ENCODE measurements at places on chromosomes 5 and 9.

GRCh38 chr5:143308731-143309130, 94.8 kb downstream of the NR3C1 start:
- no peak for DNase-seq

DNA sequence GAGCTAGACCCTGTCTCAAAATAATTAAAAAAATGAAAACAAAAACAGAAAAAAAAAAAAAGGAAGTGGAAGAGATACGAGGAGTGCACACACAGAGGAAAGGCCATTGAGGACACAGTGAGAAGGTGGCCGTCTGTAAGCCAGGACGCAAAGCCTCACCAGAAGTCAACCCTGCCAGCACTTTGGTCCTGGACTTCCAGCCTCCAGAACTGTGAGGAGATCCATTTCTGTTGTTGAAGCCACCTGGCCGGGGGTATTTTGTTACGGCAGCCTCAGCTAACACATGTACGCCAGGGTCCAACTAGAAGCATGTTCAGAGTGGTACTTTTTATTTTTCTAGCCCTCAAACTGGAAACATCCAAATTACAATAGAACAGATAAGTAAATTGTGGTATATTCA, 21.8 kb downstream of the SLC35D2 start:
- DNase-seq, result no peak

DNA sequence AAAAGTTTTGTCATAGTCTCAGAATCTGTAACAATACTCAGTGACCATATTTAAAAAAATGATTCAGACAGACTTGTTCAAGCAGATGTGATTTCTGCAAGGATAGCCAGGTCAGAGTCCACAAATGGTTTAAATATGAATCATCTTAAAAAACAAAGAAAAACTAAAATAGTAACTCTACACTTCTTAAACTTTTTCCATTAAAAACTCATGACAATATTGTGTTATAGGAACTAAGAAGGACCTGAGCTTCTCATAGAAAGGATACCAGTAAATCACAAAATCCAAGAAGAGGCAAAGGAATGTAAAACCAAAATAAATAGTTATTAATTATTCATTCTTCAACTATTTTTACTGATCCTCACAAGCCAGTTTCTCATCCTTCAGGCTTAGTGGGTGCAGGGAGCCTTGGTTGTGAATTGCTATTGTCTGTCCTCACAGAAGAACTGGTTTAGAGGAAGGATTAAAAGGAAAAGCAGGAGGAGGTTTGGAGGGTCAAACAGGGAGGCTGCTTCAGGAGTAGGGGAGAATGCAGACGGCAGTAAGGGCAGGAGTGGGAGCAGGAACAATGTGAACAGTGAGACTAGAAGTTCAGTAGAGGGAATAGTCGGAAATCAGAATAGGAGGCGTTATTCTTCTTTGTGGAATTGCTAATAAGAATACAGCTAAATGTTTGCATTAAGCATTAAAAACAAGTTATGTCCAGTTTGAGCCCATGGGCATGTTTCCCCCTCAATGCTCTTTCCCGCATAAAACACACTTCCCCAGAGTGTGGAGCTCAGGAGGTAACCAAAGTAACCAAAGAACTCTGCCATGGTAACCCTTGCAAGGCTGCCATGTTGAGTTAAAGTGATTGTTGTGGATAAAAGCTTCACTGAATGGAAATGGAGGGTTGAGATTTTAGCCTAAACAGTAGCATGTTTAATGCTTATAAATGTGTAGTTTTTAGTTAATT, 110.7 kb downstream of the CCDC192 start:
- DNase-seq, result no peak

DNA sequence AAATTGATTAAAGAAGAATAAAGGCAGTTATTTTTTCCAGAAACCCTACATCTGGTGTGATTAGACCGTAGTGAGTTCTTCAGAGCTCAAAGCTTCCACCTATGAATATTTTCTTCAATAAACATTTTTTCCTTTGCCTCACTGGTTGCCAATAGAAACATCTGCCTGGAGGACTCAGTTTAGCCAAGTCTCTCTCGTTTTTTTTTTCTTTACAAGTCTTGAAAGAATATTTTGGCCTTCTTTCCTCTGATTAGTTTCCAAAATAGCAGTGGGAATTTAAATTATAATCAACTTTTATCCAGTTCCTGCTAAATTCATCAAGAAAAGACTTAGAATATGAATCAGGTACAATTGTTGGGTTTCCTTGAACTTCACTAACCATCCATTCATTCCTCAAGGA, 897.5 kb downstream of the TLE1 start:
- no peak for DNase-seq

- DNase-seq, result no peak
These were observed 13.9 kb downstream of the GRXCR2 start for GRCh38 chr5:145858959-145859358.

DNA sequence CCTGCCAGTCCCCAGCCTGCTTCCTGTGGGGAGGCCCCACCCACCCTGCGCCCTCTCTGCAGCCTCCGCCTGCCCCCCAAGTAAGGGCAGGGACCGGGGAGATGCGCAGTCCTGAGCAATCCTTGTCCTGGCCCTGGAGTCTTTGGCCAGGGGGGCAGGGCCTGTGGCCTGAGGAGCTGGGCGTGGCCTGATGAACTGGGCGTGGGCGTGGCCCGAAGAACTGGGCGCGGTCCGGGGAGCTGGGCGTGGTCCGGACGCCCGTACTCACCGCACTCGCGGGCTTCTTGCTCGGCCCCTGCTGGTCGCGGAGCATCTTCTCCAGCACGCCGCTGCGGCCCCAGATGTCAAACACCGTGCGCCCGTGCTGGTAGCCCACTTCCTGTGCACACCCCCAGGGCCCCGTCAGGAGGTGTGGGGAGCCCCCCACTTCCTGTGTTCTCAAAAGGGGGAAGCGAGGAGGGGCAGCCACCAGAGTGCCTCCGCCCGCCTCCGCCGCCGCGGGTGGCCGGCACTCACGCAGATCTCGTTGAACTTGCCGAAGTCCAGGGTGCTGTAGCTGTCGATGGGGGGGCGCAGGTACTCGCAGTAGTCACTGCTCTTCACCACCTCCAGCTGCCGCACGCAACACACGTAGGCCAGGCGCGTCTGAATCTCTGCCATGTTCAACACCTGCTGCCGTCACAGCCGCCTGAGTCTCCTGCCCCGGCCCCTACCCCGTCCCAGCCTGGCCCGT, 2.7 kb upstream of the NSMF start:
- no peak for DNase-seq

DNA sequence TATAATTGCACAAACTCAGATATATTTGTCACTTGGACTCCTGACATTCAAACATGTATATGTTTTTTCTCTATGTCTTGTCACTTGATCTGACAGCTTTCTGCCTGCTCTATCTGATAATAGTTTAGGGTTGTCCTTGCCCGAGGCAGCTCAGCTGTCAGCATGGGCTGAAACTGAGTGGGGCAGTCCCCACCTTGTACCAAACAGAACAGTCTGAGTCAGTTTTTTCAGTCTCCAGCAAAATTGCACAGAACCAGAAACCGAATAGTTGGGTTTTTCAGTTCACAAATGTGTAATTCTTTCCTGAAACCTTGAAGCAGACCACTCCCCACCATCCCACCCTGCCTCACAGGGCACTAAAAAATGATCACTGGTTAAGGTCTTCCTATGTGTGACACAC, 9.5 kb upstream of the HAND1 start:
- no peak for DNase-seq

- no peak for DNase-seq
These were observed 243.6 kb downstream of the AUH start for GRCh38 chr9:91117959-91118703.

DNA sequence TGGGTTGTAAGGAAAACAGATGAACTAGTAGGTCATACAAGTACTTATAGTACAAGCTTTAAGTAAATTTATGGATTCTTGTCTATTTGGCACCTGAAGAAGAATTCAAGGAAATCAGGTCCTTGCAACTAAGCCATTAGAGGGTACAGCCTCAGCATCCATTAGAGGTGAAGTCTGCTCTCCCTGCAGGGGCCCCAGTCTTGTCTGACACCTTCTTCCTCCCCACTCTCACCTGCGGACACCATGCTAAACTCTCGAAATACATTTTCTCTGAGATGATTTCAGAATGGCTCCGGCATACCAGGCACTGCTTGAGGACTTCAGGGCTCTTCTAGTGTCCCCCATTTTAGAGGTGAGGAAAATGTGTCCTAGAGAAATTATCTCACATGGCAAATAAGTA, 137.9 kb downstream of the GNAQ start:
- no peak for DNase-seq

GRCh38 chr5:35832762-35833161, 23.9 kb upstream of the IL7R start:
- no peak for DNase-seq

DNA sequence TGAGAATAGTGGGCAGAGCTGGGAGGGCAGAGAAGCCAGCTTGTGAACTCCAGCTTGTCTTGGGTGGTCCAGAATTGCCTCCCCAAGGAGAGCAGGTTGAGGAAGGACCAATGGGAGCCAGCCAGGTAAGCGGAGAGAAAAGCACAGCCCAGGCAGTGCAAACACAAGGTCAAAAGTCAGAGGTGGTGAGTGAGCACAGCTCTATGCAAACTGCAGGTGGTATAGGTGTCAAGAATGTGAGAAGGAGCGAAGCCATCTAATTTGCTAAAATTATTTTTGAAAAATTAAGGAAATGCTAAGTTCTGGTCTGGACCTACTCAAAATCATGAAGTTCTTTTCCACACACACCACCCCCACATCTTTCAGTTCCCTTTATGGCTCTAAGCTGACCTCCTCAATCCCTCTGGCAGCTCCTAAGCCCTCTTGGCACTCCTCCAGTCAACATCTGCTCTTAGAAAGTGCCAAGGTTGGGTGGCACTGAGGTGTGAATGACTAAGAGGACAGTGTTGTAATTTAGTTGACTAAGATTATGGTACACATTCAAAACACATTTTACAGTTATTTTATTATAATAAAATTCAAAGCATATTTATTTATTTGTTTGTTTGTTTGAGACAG, 6.6 kb upstream of the OTULINL start:
- DNase-seq, result no peak

DNA sequence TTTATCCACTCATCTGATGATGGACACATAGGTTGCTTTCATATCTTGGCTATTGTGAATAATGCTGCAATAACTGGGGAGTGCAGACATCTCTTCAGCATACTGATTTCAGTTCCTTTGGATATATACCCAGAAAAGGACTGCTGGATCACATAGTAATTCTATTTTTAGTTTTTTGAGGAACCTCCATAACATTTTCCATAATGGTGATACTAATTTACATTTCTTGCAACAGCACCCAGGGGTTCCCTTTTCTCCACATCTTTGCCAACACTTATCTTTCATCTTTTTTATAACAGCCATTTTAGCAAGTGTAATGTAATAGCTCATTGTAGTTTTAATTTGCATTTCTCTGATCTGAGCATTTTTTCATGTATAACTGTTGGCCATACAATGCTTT, 34.1 kb upstream of the NR4A3 start:
- no peak for DNase-seq

DNA sequence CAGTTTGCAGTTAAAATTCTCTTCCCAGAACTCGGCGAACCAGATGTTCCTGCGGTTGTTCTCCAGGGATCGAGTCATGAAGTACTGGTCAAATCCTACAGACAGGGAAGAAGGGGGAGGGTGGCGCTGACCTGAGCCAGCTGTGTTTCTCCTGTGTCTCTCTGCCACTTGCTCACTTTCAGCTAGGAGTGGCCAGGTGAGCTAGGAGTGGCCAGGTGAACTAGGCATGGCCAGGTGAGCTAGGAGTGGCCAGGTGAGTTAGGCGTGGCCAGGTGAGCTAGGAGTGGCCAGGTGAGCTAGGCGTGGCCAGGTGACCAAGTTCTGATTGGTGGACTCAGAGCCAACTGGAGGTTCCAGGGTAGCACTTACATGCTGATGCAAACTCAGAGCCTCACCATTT, 5.8 kb downstream of the GRM6 start:
- no peak for DNase-seq

DNA sequence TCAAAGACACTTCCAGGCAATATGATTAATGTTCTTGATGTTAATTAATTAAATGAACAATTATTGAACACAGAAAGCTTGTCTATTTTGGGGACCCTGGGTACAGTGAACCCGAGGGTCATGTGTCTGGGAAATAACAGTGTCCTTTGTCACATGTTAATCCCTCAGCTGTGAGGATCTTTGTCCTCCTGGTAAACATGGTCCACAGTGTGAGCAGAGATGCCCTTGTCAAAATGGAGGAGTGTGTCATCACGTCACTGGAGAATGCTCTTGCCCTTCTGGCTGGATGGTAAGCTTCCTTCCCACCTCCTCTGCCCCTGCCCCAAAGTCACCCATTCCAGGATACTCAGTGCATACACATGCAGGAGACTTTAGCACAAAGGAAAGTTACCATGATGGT, 107.9 kb downstream of the MEGF10 start:
- DNase-seq, result no peak

DNA sequence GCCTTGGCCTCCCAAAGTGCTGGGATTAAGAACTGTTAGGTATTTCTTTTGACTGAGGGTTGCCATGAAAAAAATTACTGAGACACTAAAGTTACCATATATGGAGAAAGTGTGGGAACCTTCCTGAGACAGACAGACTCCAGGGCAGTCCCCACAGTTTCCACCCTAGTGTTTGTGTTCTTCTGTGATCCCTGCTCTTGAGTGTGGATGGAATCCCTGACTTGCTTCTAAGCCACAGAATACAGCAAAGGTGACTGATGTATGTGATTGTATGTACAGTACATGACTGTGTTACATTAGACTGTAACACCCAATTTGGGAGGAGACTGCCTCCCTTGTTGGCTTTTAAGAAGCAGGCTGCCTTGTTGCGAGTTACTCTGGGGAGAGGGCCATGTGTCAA, 24.7 kb upstream of the ADAM19 start:
- DNase-seq, result no peak

GRCh38 chr5:150270541-150271295, 18.9 kb downstream of the CAMK2A start:
- no peak for DNase-seq

GRCh38 chr5:77430726-77431125, 61.4 kb downstream of the WDR41 start:
- DNase-seq, result no peak

- DNase-seq, result no peak
These were observed 141.5 kb downstream of the TSSK1B start for GRCh38 chr5:113293068-113293974.

DNA sequence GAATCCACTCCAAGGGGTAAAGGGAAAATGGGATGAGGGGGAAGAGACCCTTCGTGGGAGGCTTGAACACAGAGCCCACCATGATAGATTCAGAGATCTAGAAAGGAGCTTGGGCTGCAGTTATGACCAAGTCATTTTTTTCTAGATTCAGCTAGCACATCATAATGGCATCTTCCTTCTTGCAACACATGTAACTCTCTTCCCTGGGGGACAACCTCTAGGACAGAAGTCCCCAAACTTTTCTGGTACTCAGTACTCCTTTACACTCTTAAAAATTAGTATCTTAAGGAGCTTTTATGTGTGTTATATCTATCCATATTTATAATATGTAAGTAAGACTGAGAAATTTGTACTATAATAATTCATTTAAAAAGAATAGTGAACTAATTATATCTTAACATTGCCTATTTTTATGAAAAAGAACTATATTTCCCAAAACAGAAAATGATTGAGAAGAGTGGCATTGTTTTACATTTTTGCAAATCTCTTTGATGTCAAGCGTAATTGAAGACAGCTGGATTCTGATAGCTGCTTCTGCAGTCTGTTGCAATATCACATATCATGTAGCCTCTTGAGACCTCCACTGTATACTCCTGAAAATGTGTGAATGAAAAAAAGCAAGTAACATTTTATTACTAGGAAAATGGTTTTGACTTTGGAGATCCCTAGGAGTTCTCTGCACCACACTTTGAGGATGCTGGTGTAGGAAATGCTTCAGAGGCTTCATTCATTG, 875 bp downstream of the ACO1 start:
- no peak for DNase-seq

Data from activated CD4-positive, alpha-beta T cell treated with anti-CD3 and anti-CD28 coated beads, Interleukin-2, amount 50 U/mL, for 24 hours (primary cell).